ENCODE measurements at places on chromosomes 1 and 21.

- no peak for DNase-seq
Observed at GRCh38 chr1:214445831-214446614, 105.4 kb downstream of the PTPN14 start.

DNA sequence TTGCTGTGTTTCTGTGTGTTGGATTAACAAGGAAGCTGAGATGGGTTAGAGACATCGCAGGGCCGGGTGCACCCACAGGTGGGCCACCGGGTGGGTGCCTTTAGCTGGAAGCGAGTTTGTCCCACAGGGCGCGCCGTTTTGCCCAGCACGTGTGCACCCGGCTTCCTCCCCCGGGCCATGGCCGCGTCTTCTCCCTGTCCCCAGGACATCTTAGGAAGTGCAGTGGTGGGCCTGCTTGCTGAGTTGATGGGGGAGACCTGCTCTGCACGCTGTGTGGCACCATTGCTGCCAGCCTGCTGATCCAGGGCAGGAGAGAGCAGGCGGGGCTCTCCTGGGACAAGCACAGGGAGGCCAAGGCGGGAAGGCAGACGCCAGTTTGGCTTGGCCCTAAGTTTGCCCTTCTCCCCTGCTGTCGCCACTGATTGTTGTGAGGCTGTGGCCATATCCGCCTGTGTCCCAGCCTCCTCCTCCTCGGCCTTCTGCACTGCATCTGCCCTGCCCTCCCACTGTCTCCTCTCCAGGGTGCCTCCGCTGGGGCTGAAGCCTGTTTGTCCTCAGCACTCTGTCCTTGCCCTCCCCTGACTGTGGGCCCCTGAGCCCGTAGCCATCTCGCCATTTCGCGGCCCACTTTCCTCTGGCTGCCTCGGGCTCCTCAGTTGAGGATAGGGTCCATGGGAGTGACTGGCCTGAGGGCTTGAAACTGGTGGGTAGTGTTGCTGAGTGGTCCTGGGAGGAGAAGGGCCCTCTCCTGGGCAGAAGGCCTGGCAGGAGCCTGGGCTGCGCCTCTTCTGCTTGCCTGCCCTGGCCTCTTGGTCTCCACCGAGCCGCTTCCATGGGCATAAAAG lies 47.6 kb downstream of the PKNOX1 start:
- DNase-seq: no peak

DNA sequence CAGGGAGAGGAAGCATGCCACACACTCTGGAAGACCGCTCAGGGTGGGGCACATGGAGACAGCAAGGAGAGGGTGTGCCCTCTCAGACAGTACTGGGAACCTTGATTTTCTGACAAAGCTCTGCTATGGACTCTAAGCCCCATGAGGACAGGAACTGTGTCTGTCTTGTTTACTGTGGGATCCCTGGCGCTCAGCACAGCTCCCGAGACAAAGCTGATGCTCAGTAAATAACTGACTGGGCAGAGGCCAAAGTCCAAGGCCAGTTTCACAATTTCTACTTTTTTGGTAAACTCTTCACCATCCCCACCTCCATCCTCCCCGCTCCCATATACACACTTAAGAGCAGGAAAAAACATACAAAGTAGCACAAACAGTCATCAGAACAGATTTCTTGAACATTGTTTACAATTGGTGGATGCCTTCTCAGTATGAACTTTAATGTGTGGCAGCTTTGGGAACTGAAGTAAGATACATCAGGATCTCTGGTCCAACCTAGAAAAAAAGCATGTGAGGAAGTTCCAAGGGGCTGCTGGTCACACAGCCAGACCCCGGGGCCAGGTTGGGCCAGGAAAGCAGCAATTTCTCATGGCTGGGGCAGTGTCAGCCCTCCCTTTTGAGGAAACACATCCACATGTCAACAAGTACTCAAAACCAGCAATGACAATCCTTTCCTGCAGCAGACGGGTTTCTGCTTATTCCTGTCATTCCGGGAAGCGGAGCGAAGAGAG lies 5.6 kb upstream of the AHCYL1 start:
- DNase-seq: no peak

DNA sequence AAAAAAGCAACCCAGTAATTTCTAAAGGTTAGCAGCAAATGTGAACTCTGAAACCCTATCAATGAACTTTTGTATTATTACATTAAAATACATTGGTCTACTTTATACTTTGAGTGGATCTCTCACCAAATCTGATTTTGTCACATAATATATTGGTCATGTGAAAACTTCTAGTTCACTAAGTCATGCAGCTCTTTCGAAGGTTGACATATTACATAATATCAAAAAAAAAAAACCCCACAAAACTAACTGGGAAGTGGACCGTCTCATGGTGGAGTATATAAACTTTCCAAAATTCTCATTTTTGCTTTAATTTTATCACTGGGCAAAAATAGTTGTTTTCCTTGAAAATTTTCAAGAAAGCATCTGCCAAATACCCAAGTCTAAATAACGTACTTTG lies 50.4 kb downstream of the GATAD2B start:
- DNase-seq: no peak

GRCh38 chr1:163538667-163539066 lies 216.9 kb downstream of the NUF2 start:
- no peak for DNase-seq

DNA sequence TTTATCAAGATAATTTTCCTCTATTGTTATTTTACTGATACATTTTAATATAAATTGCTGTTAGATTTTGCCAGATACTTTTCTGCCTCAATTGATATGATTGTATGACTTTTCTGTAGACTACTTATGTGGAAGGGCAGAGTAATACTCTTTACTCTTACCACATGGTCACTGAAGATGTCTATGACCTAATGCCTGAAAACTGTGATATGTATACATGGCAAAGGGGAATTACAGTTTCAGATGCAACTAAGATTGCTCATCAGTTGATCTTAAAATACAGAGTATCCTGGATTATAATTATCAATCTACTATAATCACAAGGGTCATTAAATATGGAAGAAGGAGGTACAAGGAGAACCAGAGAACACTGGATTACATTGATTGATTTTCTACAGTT lies 1528.0 kb downstream of the BRINP3 start:
- DNase-seq: no peak

- DNase-seq: no peak
Observed at GRCh38 chr1:4775506-4775905, 121.1 kb downstream of the AJAP1 start.

GRCh38 chr1:117570988-117571409 lies 34.8 kb upstream of the TENT5C start:
- no peak for DNase-seq

DNA sequence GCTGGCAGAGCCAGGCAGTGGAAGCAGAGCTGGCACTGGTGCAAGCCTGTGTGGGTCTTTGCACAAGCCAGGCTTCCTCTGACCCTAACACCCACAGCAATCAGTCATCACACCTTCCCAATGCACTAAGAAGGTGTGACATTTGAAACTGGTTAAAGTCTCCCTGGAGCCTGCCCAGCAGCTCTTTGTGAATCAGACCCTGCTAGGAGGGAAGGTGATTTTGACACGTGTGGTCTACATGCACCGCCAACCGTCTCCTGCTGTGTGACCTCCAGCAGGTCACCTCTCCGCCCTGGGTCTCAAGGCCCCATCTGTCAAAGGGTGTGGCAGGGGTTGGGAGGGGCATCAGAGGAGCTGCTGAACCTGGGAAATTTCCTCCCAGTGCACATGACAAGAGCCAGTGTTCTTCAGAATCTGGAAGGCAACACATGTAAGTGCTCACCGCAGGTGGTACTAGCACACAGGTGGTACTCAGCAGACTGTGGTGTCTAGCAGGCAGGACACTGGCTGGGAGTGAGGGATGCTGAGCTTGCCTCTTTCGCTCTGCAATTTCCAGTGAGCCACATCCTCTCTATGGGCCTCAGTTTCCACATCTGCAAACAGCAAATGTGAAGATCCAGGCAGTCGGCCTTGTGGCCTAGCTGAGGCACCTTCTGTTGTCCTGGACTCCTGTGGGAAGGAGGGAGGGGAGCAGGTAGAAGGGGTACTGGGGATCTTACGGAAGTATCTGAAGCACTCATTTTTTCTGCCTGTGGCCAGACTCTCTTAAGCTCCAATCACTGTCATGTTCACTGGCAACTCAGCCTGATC lies 123.2 kb downstream of the DMRTB1 start:
- DNase-seq: no peak
